Stimulated activated CD8-positive, alpha-beta memory T cell treated with anti-CD3 and anti-CD28 coated beads, Interleukin-7, amount 100 ng/mL, for 48 hours (primary cell): ENCODE measurements at places on chromosomes 13 and 19.
A peak's percentile ranks its signal among the peaks of the same experiment; 100 is the strongest.

- no peak for DNase-seq
These were observed 20.0 kb upstream of the WTIP start for GRCh38 chr19:34461375-34462100.

GRCh38 chr13:53885997-53886396 is 857.4 kb downstream of the OLFM4 start:
- no peak for DNase-seq

GRCh38 chr19:46205183-46205984 is 24.2 kb upstream of the IGFL1 start:
- no peak for DNase-seq

DNA sequence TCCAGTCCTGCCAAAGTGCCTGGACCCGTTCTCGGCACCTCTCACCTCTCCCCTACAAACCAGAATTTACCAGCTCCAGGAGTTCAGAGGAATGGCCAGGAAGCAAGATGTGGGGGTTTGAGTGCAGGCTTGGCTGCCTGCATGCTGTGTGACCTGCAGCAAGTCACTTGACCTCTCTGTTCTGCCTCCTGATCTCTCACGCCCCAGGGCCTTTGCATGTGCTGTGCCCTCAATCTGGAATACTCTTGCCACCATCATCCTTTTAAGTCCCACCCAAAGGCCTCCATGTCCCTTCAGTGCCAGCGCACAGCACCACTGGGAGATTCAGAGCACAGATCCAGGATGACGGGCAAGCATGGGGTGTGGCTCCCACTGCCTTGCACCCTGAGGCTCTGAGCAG is 43.4 kb downstream of the MYO9B start:
- DNase-seq: no peak

- DNase-seq: peak; percentile 69
These were observed 1.4 kb downstream of the CIC start for GRCh38 chr19:42270346-42271044.

GRCh38 chr19:50663482-50663790 is 14.2 kb downstream of the C19orf81 start:
- DNase-seq: no peak

DNA sequence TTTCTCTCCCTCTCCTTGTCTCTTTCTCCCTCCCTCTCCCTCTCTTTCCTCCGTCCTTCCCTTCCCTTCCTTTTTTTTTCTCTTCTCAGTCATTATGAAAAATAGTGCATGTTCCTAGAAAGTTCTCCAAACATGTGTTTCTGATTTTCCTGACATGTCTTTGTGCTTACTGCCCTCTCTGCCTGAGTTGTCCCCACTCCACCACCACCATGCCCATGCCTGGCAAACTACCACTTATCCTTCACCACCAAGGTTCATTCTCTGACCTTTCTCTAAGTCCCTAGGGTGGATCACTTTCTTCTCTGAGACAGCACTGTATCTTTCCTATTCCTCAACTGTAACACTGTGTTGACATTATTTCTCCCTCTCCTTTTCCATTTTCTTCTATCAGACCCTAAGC is 98.2 kb downstream of the LACC1 start:
- DNase-seq: no peak

GRCh38 chr13:43373400-43373799 is 350.0 kb downstream of the DNAJC15 start:
- no peak for DNase-seq

GRCh38 chr19:1817553-1818179 is 5.6 kb upstream of the ATP8B3 start:
- DNase-seq: no peak

- DNase-seq: no peak
These were observed 468 bp upstream of the SERTM1 start for GRCh38 chr13:36673352-36673751.

- no peak for DNase-seq
These were observed 3.1 kb upstream of the GRK1 start for GRCh38 chr13:113663934-113664333.

- DNase-seq: no peak
These were observed 891.7 kb upstream of the MIR17HG start for GRCh38 chr13:90455823-90456222.

GRCh38 chr19:11485245-11485837 is 4.5 kb upstream of the ELAVL3 start:
- no peak for DNase-seq

- DNase-seq: no peak
These were observed 140.9 kb upstream of the MAB21L1 start for GRCh38 chr13:35617420-35617819.

DNA sequence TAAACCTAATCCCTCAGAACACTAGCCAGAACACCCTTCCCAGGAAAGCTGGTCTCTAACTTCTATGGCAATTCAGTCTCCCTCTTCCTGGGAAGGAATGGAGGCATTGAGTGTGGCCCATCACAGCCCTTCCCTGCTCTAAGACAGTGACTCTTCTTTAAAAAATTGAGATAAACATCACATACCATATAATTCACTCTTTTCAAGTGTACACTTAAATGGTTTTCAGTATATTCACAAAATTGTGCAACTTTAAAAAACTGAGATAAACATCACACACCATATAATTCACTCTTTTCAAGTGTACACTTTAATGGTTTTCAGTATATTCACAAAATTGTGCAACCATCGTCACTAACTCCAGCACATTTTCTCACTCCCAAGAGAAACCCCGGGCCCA is 116.5 kb downstream of the MIPEP start:
- DNase-seq: no peak

GRCh38 chr13:99756281-99756680 is 215.3 kb downstream of the ZIC5 start:
- no peak for DNase-seq

- DNase-seq: no peak
These were observed 82.7 kb downstream of the ATP11A start for GRCh38 chr13:112772539-112772909.

- DNase-seq: no peak
These were observed 1644.1 kb downstream of the SLITRK5 start for GRCh38 chr13:89315287-89315686.

DNA sequence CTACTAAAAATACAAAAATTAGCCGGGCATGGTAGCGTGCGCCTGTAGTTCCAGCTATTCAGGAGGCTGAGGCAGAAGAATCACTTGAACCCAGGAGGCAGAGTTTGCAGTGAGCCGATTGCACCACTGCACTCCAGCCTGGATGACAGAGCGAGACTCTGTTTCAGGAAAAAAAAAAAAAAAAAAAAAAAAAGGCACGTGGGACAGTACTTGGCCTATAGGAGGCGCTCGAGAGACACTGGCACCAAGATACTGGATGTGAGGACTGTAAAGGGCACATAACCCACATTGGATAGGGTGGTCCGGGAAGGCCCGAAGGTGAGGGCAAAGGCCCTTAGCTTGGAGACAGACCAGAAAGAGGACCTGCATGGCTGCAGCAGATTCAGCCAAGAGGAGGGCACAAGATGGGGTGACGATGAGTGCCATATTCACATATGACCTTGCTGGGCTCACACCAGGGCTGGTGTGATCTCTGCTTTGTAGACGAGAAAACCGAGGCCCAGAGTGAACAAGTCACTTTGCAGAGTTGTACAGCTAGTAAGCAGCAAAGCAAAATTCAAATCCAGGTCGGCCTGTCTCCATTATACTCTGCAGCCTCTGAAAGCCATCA is 89.4 kb downstream of the DPF1 start:
- DNase-seq: peak; percentile 5

- DNase-seq: no peak
These were observed 300.0 kb downstream of the SPRY2 start for GRCh38 chr13:80040981-80041317.

- DNase-seq: no peak
These were observed 1.9 kb downstream of the FKBP8 start for GRCh38 chr19:18541258-18541991.

GRCh38 chr13:91031508-91031907 is 316.0 kb upstream of the MIR17HG start:
- no peak for DNase-seq

GRCh38 chr13:66430269-66430668 is 799.9 kb downstream of the PCDH9 start:
- no peak for DNase-seq

DNA sequence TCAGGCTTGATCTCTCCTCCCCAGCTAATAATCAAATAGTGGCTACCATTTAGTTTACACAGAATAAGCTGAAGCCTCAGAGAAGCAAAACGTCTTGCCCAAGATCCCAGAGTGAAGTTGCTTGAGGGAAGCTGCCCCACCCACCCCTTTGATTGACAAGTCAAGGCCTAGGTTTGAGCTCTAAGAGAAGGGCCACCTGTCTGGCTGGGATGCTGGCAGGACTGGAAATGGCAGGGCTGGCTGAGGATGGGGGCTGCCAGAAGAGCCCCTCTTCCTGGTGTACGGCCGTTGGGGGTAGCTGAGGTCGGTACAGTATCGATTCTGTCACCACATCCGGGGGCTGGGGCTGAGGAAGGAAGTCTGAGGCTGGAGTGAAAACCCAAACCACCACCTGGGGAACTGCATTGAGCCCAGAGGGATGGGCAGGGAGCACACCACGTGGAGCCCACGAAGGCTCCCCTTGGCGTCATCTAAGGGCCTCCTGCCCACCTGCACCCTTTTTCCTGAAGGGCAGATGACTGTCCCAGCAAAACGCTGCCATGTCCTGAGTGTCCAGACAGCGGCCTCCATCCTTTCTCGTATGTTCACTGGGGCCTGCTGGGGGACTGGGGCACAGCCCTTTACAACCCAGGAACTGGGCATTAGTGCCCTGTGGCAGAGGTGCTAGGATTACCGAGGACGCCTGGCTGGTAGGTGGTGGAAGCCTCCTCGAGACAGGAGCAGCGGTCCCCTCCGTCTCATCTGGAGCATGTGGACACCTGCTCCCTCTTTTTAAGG is 1.4 kb upstream of the PRKD2 start:
- DNase-seq: peak; percentile 54

GRCh38 chr19:52665529-52665928 is 27.4 kb upstream of the ZNF83 start:
- no peak for DNase-seq

DNA sequence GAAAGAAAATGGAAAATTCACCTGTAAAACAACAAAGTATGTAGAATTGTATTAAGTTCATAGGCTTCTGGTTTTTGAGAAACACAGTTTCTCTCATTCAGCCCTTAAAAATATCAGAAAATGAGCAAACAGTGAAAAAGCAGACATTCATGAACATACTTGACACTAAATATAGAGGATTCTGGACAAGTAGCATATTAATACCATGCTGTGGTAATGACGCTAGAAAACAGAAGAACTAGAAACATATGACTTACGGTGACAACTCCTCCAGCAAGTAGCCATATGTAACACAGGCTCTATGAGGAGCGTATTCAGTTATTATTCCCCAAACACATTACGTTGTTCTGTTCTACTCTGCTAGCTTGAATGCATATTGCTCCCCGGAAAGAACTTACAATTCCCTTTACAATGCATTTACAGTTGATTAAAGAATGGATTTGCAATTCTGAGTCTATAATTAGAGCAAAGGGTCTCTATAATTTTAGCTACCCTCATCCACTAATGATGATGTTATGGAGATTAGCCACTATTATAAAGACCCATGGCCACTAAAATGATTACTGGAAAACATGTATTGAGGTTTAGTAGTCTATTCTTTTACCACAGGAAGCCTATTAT is 672.1 kb downstream of the EFNB2 start:
- DNase-seq: no peak

DNA sequence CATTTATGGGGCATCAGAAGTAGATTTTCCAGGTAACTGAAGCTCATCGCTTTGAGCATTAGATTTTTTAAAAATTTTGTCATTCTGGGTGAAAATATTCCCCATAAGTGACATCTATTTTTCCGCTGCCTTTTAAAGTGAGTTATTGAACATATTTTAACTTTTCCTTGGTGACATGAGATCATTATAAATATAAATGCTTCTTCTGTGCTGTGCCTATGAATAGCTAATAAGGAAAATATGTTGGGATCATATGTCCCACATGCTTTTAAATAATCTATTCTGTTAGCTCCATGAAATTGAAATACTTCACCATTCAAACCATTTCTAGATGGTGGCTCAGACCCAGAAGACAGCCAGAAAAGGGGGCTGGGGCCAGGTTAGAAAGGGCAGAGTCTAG is 14.1 kb downstream of the ATP7B start:
- no peak for DNase-seq

- no peak for DNase-seq
These were observed 39.3 kb upstream of the RGCC start for GRCh38 chr13:41418027-41418426.

GRCh38 chr13:35889560-35889959 is 241.6 kb downstream of the DCLK1 start:
- DNase-seq: no peak

- no peak for DNase-seq
These were observed 19.9 kb upstream of the GPR183 start for GRCh38 chr13:99327126-99327525.

DNA sequence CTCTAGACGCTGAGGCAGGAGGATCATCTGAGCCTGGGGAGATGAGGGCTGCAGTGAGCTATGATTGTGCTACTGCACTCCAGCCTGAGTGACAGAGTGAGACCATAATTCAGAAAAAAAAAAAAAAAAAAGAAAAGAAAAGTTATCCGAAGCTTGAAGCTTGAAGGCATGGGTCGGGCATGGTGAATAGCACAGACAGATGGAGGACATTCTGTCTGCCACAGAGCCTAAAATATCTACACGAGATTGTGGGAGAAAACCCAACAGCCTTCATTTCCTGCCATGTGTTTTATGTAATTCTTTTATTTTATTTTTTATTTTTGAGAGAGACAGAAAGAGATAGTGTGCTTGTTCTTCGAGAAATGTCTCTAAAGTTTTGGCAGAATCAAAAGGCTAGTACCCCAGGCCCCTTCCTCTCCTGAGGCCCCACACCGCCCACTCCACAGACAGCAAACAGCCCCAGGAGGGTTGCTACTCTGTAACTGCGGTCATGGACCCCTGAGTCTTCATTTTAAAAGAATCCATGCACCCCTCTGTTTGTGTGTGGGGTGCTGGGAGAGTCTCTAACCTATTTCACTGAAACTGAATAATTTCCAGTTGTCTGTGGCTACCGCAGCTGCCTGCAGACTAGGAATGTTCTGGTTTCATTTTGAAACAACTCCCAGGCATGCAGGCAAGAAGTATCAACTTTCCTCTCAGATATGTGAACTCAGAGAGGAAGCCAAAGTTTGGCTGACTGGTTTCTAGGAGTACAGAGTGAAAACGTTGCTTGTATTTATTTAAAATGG is 38.4 kb upstream of the RCBTB2 start:
- DNase-seq: no peak

DNA sequence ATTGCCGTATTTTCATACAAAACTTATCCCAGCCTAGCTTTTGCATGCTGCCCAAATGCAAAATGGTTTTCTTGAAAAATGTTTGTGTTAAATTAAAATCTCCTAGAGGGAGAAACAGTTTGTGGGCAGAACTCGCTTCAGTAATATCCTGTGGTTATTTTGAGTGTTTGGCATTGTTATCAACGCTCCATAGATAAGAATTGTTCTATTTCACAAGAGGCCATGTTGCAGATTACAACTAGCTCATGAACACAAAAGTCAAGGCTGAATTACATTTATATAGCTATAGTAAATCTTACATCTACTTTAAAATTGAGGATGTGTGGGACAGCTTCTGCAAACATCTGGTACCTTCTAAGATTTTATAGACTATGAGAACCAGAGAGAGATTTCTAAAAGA is 447.9 kb downstream of the DCT start:
- no peak for DNase-seq

DNA sequence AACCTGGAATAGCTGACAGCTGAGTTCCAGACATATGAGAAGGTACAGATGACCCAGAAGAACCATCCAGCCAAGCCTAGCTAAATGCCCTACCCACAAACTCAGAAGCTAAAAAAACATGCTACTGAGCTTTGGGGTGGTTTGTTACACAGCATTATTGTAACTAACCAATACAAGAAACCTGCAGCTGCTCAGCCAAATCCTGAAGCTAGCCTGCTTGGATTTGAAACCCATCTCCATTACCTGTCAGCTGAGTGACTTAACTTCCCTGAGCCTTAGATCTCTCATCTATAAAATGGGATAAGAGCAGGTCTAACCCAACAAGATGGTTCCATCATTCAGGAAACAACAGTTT is 25.0 kb downstream of the TEX101 start:
- DNase-seq: no peak
